ENCODE measurements at places on chromosomes 3 and 15.

DNA sequence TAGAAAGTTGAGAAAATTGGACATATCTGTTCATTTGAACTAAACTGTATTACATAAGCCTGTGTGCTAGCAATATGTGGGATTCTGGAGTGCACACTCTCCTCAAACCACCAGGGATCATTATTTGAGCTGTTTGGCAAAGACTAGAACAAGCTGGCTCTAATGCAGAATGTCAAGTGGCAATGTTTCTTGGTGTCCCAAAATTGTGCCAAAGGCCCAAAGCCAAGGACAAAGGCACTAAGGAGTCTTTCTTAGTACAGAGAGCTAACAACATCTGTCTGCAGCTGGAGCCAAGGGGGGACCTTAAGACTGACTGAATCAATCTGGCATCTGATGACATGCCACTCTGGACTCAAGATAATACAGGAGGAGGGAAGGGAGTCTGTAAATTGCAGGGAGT, 76.7 kb upstream of the STRIT1 start:
- no peak for DNase-seq

DNA sequence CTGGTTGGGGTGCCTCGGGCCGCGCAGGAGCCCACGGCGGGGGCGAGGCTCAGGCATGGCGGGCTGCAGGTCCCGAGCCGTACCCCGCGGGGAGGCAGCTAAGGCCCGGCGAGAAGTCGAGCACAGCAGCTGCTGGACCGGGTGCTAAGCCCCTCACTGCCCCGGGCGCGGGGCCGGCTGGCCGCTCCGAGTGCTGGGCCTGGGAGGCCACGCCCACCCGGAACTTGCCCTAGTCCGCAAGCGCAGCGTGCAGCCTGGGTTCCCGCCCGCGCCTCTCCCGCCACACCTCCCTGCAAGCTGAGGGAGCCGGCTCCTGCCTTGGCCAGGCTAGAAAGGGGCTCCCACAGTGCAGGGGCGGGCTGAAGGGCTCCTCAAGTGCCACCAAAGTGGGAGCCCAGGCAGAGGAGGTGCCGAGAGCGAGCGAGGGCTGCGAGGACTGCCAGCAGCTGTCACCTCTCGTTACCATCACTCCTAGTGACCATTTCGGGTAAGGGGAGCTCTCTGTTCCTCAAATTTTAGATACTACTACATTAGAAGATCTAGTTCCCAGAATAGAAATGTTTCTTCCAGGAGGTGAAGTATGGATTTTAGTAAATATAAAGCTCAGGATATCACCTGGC, 417.0 kb upstream of the AGTR1 start:
- no peak for DNase-seq

- no peak for DNase-seq
Measured at GRCh38 chr15:89531796-89532537, 35.6 kb upstream of the RHCG start.

GRCh38 chr3:53773021-53773436, 73.2 kb downstream of the CHDH start:
- no peak for DNase-seq

GRCh38 chr3:63624941-63625560, 27.4 kb upstream of the SNTN start:
- DNase-seq: no peak

GRCh38 chr3:193396451-193397244, 18.1 kb upstream of the ATP13A5 start:
- no peak for DNase-seq

- DNase-seq: no peak
Measured at GRCh38 chr3:13873818-13874217, 6.1 kb downstream of the WNT7A start.

DNA sequence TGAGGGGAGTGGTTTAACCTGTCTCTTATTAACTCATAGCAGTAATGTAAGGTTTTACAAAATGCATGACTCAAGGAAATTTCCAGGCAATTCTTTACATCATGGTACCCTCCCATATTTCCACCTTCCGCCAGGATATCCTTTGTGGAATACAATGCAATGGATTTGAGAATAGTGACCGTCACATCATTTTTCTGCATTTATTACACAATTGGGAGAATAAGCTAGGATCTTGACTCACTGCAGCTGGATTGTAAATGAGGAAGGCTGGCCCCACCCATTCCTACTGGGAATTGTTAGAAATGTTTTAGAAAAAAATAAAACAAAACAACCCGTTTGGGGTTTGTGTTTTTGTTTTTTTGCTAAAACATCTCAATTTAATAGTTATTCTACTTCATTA, 97.4 kb downstream of the IMPG2 start:
- DNase-seq: no peak

GRCh38 chr3:197349368-197349767, 51.0 kb upstream of the DLG1 start:
- no peak for DNase-seq

- no peak for DNase-seq
Measured at GRCh38 chr3:109118584-109118983, 650 bp upstream of the MORC1 start.

Measured in amygdala (tissue), 56 donors.